Aorta (tissue), 5 donors: ENCODE measurements at places on chromosomes 1 and 21.
A peak's percentile ranks its signal among the peaks of the same experiment; 100 is the strongest.

- no peaks in the 10 kb centered on the region for H3K4me1 ChIP-seq
- H3K4me3 ChIP-seq = no peak overlapping the region
- H3K27me3 ChIP-seq = no peaks in the 10 kb centered on the region
- H3K36me3 ChIP-seq = no peaks in the 10 kb centered on the region
- H3K27ac ChIP-seq = no peak overlapping the region
Measured at GRCh38 chr1:179144626-179145025, 62.8 kb downstream of the TOR3A start.

DNA sequence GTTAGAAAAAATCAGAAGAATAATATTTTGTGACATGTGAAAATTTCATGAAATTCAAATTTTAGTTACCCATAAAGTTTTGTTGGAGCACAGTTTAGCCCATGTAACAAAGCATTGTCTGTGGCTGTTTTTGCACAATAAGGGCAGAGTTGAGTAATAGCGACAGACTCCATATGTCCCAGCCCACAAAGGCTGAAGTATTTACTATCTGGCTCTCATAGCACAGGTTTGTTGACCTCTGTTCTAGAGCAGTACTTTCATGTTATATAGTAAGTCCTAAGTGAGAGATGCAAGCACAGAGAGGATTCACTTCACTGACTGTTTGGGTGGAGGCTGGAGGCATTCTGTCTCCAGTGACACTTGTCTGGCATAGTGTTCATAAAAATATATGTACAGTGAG, 6.8 kb downstream of the LAMC1 start:
- H3K4me1 ChIP-seq = peaks cover 17% of the 10 kb centered on the region
- H3K27ac ChIP-seq = peak overlapping the region; percentile 82
- no peaks in the 10 kb centered on the region for H3K27me3 ChIP-seq
- peak overlapping the region; percentile 34 for H3K4me3 ChIP-seq

GRCh38 chr1:179310721-179311120, 17.1 kb downstream of the SOAT1 start:
- no peak overlapping the region for H3K4me3 ChIP-seq
- no peak overlapping the region for H3K27ac ChIP-seq
- no peak for DNase-seq
- H3K36me3 ChIP-seq = no peaks in the 10 kb centered on the region
- H3K27me3 ChIP-seq = no peaks in the 10 kb centered on the region

GRCh38 chr21:42586406-42586805, 67.0 kb upstream of the PDE9A start:
- H3K4me1 ChIP-seq = no peaks in the 10 kb centered on the region
- H3K27me3 ChIP-seq = no peaks in the 10 kb centered on the region
- H3K36me3 ChIP-seq = no peaks in the 10 kb centered on the region

DNA sequence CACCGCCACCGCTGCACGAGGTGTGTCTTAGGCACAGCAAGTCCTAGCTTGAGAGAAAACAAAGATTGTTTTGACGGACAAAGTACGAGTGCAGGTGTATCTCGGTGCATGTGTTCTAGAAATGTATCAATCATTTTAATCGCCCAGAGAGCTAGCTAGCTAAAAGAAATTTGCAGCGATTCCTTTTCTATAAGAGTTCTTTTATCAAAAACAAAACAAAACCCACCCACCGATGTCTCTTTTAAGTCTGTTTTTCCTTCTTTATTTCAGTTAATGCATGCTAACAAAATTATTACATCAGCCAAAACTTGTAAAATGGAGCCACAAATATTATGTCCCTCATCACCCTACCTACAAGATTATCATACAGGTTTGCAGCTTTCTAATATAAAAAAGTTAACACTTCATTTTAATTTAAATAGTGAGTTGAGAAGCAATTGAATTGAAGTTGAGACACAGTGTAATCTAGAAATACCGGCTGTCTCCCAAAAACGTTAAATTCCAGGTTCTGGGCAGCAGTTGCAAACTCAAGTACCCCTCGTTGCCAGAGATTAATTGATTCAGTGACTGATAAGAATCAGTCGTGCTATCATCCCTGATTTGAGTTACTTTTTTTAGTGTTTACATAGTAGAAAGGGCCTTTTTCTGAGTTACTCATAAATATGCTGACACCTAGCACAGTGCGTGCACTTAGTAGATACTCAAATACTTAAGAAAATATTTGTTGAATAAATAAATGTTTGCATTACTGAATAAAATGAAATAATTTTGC, 1.5 kb upstream of the SYDE2 start:
- H3K27me3 ChIP-seq = no peaks in the 10 kb centered on the region
- DNase-seq = no peak
- no peaks in the 10 kb centered on the region for H3K4me1 ChIP-seq
- no peaks in the 10 kb centered on the region for H3K36me3 ChIP-seq

GRCh38 chr1:24010650-24011049, 30.5 kb upstream of the SRSF10 start:
- no peak overlapping the region for H3K4me3 ChIP-seq
- H3K27me3 ChIP-seq = no peaks in the 10 kb centered on the region
- DNase-seq = no peak
- H3K27ac ChIP-seq = no peak overlapping the region
- H3K36me3 ChIP-seq = no peaks in the 10 kb centered on the region
- peaks cover 7% of the 10 kb centered on the region for H3K4me1 ChIP-seq

GRCh38 chr1:201138311-201138840, 11.4 kb upstream of the ASCL5 start:
- H3K36me3 ChIP-seq = no peaks in the 10 kb centered on the region
- H3K4me1 ChIP-seq = no peaks in the 10 kb centered on the region
- H3K27me3 ChIP-seq = no peaks in the 10 kb centered on the region
- no peak overlapping the region for H3K4me3 ChIP-seq
- H3K27ac ChIP-seq = peak overlapping the region; percentile 55

GRCh38 chr1:72557446-72558049, 275.2 kb upstream of the NEGR1 start:
- no peaks in the 10 kb centered on the region for H3K36me3 ChIP-seq
- no peak overlapping the region for H3K4me3 ChIP-seq
- H3K27me3 ChIP-seq = no peaks in the 10 kb centered on the region

DNA sequence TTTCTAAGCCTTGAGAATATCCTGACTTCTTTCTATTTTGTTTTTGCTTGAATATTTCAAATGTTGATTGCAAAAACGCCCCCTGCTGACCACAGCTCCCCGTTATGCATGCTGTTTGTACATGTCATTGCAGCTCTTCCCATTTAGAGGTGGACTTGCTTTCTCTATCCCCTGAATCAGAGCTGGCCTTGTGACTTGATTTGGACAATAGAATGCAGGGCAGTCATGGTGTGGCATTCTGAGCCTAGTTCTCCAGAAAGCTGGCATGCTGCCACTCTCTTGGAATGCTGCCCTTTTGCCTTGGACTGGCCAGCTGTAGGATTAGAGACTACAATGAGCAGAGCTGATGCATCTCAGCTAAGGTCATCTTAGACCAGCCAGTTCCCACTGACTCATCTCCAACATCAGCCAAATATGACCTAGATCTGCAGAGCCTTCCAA, 1561.5 kb downstream of the MRPL39 start:
- peak; percentile 86 for DNase-seq
- H3K27me3 ChIP-seq = no peaks in the 10 kb centered on the region
- H3K4me3 ChIP-seq = no peak overlapping the region
- H3K36me3 ChIP-seq = no peaks in the 10 kb centered on the region

- H3K4me1 ChIP-seq = no peaks in the 10 kb centered on the region
- no peak overlapping the region for H3K4me3 ChIP-seq
- DNase-seq = no peak
- no peaks in the 10 kb centered on the region for H3K36me3 ChIP-seq
Measured at GRCh38 chr21:25331286-25331685, 276.0 kb downstream of the MRPL39 start.

DNA sequence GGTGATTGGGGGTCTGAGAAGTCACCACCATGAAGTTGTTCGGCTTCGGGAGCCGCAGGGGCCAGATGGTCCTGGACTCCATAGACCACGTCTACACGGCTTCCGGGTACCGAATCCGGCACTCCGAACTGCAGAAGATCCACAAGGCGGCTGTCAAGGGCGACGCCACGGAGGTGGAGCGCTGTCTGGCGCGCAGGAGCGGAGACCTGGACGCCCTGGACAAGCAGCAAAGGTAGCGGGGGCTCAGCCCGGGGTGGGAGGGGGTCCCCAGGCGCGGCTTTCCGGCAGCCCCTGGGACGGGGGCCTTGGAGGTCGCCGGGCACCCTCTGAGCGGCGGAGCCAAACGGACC, 146.5 kb downstream of the LIPI start:
- no peaks in the 10 kb centered on the region for H3K4me1 ChIP-seq
- H3K27me3 ChIP-seq = no peaks in the 10 kb centered on the region
- no peak overlapping the region for H3K4me3 ChIP-seq
- DNase-seq = no peak
- H3K27ac ChIP-seq = no peak overlapping the region
- no peaks in the 10 kb centered on the region for H3K36me3 ChIP-seq

DNA sequence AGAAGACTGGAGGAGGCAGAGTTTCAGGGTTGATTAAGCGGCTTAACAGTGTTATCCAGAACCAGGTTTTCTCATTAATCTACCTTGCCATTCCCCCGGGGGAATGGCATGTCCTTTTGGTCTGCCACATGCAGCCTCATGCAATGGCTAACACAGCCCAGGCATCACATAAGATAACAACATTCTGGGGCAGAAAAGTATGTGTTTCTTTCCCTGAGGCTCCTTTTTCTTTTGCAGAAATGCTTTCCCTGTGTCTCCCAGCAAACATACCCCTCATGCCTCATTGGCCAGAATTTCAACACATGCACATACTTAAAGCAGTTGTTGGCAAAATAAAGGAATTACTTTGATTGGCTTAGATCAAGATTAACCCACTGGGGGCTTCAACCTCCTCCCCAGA, 98.6 kb downstream of the OMA1 start:
- no peaks in the 10 kb centered on the region for H3K27me3 ChIP-seq
- no peak overlapping the region for H3K27ac ChIP-seq
- no peaks in the 10 kb centered on the region for H3K36me3 ChIP-seq
- no peaks in the 10 kb centered on the region for H3K4me1 ChIP-seq

- H3K36me3 ChIP-seq = no peaks in the 10 kb centered on the region
- no peak for DNase-seq
- H3K4me3 ChIP-seq = no peak overlapping the region
- H3K27me3 ChIP-seq = no peaks in the 10 kb centered on the region
Measured at GRCh38 chr1:233916706-233917105, 12.2 kb downstream of the SLC35F3 start.

- no peak overlapping the region for H3K4me3 ChIP-seq
- H3K36me3 ChIP-seq = no peaks in the 10 kb centered on the region
- no peak overlapping the region for H3K27ac ChIP-seq
- H3K27me3 ChIP-seq = no peaks in the 10 kb centered on the region
Measured at GRCh38 chr21:44834951-44835646, 17.2 kb upstream of the SUMO3 start.

GRCh38 chr21:37711836-37712568, 204.3 kb downstream of the KCNJ6 start:
- H3K4me3 ChIP-seq = no peak overlapping the region
- no peaks in the 10 kb centered on the region for H3K36me3 ChIP-seq
- no peaks in the 10 kb centered on the region for H3K27me3 ChIP-seq
- H3K4me1 ChIP-seq = no peaks in the 10 kb centered on the region

DNA sequence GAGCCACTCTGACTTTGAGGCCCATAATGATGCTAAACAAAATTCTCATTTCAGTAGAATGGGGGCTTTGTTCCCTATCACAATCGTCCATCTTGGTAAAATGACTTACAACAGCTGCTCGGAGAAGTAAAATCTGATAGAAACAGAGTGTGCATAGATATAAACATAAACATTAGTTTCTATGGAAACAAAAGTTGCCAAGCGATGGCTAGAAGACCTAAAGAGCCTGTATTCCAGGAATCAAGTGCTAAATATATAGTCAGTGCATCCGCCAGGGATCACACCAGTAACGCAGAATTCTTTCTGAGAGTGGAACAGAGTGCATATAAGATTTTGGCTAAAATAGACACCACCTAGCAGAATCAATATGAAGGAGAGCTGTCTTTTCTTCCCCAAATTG, 91.2 kb upstream of the KAZN start:
- H3K27ac ChIP-seq = no peak overlapping the region
- no peaks in the 10 kb centered on the region for H3K36me3 ChIP-seq
- H3K4me3 ChIP-seq = no peak overlapping the region
- H3K4me1 ChIP-seq = no peaks in the 10 kb centered on the region
- no peak for DNase-seq
- H3K27me3 ChIP-seq = peaks cover 1% of the 10 kb centered on the region

DNA sequence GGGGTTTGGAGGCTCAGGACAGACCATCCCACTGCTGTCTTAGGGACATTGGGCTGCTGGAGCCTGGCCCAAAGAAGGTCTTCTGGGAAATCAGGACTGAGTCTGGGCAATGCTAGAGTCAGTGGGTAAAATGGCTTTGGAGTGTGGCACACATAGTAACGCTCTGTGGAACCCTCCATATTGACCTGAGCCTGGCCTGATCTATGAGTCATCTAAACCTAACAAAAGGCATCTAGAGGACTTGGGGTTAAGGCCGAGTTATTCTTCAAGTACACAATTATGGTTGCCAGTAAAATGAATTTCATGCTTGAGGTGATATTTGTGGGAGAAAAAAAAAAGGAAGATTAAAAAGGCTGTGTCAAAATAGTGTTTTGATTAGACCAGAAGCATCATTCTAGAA, 77.7 kb downstream of the ST6GALNAC5 start:
- no peaks in the 10 kb centered on the region for H3K36me3 ChIP-seq
- no peak for DNase-seq
- H3K27ac ChIP-seq = no peak overlapping the region
- no peaks in the 10 kb centered on the region for H3K27me3 ChIP-seq
- H3K4me3 ChIP-seq = no peak overlapping the region
- no peaks in the 10 kb centered on the region for H3K4me1 ChIP-seq

GRCh38 chr1:166165661-166166328, 1.0 kb downstream of the FAM78B start:
- H3K4me1 ChIP-seq = no peaks in the 10 kb centered on the region
- H3K36me3 ChIP-seq = no peaks in the 10 kb centered on the region
- peak overlapping the region; percentile 95 for H3K4me3 ChIP-seq
- H3K27ac ChIP-seq = no peak overlapping the region
- H3K27me3 ChIP-seq = no peaks in the 10 kb centered on the region
